Cerebellar nuclear complex (tissue), 1 donor: ENCODE measurements at places on chromosomes 5 and 9.

GRCh38 chr5:168865968-168866367 lies 286.8 kb upstream of the PANK3 start:
- DNase-seq = no peak

- no peak for DNase-seq
These were observed 10.0 kb upstream of the CAMK4 start for GRCh38 chr5:111214052-111214742.

DNA sequence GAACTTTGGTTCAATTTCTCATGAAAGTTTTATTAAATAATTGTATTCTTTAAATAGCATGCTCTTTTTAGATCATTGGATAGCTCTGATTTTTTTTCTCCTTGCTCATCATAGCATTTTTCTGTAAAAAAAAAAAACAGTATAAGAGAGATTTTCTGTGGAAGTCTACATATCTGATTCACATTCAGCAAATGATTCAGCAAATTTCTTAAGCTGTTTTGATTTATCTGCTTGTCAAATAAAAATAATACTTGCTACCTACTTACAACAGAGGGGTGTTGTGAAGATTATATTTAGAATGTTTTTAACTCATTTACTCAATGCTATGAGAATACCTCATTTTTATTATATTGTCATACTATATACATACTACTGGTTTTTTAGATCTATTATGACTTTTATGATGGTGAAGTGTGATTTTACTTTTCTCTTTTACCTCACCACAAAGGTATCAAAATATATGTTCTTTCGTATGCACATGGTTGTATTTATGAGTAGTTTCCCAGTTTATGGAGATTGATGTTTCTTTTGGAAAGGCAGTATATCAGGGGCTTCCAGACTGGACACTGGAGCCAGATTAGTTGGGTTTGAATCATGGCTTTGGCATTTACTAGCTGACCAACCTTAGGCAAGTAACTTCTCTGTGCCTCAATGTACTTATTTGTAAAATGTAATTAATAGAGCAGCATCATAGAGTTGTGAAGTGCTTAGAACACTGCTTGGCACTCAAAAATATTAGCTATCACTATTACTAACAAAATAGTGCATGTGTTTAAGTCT lies 25.5 kb downstream of the TNPO1 start:
- DNase-seq = no peak

GRCh38 chr5:60230456-60230855 lies 336.9 kb upstream of the PDE4D start:
- no peak for DNase-seq

GRCh38 chr9:81035601-81036000 lies 653.7 kb downstream of the TLE1 start:
- DNase-seq = no peak

- DNase-seq = no peak
These were observed 15.2 kb downstream of the GBGT1 start for GRCh38 chr9:133148199-133149129.

DNA sequence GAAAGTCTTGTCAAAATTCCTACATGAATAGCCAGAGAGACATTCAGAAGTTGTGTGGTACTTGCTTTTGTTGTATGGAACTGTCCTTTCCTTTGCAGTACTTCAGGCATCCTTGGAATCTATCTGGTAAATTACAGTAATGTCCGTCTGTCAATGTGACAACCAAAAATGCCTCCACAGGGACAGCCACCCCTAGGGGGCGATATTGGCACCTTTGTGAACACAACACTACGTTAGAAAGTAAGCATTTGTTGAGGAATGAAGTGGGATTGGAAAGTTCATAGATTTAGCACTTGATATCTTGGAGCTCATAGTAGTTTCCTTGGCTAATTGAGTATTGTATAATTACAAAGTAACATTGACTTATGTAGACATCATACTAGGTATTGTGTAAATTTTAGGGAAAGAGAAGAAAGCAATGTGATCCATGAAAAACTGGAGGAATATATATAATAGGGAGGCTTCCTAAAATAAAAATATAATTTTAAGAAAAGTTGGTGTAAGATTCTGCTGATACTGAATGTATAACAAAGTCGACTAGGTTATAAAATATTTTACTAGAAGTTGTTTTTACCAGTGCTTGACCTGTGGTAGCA lies 32.7 kb downstream of the TMEFF1 start:
- DNase-seq = no peak

- DNase-seq = no peak
These were observed 40.6 kb downstream of the SIL1 start for GRCh38 chr5:139157556-139157955.

DNA sequence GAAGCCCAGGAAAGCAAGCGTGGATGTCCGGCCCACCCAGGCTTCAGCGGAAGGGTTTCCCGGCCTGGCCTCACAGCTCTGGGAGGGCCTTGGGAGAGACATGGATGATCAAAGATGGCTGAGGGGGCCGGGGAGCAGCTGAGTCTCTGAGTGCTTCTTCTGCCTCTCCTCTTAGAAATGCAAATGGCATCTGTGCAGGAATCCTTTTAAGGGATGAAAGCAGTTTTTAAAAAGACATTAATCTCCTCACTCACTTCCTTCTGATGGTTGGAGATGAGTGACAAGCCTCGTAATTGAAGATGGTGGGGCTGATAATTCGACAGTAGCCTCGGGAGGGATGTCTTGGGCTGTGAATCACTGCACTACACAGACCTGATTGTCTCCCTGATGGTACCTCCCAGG lies 24.3 kb upstream of the PITX1 start:
- DNase-seq = no peak

DNA sequence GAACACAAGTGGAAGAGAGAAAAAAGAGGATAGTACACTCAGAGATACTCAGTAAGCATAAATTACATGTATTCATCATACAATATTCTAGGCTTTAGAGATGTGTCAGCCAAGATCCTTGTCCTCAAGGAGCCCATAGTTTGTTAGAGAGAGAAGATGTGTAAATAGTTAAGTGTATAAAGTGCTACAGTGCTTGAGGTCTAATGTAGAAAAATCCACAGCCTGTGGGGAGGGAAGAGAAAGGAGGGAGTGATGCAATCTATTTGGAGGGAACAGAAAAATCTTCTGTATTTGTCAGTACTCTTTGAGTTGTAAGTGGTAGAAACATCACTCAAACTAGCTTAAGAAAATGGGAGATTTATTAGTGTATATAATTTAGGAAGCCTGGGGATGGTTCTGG lies 81.9 kb downstream of the PALM2AKAP2 start:
- DNase-seq = no peak

- no peak for DNase-seq
These were observed 337.7 kb upstream of the KLF4 start for GRCh38 chr9:107827304-107827703.

GRCh38 chr9:131500939-131501541 lies 1.7 kb upstream of the POMT1 start:
- no peak for DNase-seq
